ENCODE measurements at places on chromosomes 5 and 9. TPM values are rescaled to one million over a fixed set of nuclear protein-coding genes. Genes with fewer than 3 reads are reported as not detected.

The CDX1 gene
- not detected for polyA plus RNA-seq

The ARID3C gene
- polyA plus RNA-seq: not detected

The GRHPR gene
- 73.9 TPM for polyA plus RNA-seq

The ZNF618 gene
- not detected for polyA plus RNA-seq

The TERT gene
- not detected for polyA plus RNA-seq

The HMCN2 gene
- not detected for polyA plus RNA-seq

The LHFPL2 gene
- polyA plus RNA-seq: 0.21 TPM

The PHYHD1 gene
- polyA plus RNA-seq: 0.60 TPM

The GLIPR2 gene
- 106 TPM for polyA plus RNA-seq

The NSG2 gene
- polyA plus RNA-seq: not detected

The CD74 gene
- polyA plus RNA-seq: 1,266 TPM

The SPATA31A1 gene
- not detected for polyA plus RNA-seq

The DIPK1B gene
- 0.16 TPM for polyA plus RNA-seq

The CCDC171 gene
- 0.07 TPM for polyA plus RNA-seq

The GPR150 gene
- polyA plus RNA-seq: 0.77 TPM

The C7 gene
- polyA plus RNA-seq: not detected

The SLC46A2 gene
- 0.11 TPM for polyA plus RNA-seq

The NDUFS4 gene
- polyA plus RNA-seq: 118 TPM

The RGS7BP gene
- not detected for polyA plus RNA-seq

The FAM81B gene
- not detected for polyA plus RNA-seq

Data from CD4-positive, CD25-positive, alpha-beta regulatory T cell (primary cell).